MCF 10A (cell line): ENCODE measurements at places on chromosomes 13 and 19.

DNA sequence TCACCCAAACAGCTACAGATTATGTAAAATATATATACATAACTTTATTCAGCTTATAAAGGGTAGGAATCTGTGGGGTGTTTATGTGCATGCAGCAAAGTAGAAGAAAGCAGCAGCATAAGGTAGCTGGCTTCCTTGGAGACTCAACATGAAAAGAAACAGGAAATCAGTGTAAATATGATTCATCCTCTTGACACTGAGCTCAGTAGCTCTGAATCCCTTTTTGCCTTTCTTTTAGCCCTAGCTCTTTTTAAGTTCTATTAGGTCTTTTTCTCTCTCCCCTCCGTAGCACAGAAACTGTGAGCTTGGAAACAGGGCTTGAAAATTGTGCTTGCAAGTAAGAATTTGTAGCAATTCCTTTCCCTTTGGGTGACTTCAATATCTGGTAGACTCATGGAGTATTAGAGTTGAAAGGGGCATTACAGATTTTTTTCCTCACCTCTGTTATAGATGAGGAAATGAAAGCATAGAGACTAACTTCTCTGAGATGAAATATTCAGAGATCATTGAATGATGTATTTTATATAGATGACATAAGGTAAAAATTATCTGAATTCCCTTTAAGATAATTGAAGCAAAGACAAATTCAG, 314.4 kb downstream of the PCDH9 start:
- DNase-seq: peak; percentile 17

DNA sequence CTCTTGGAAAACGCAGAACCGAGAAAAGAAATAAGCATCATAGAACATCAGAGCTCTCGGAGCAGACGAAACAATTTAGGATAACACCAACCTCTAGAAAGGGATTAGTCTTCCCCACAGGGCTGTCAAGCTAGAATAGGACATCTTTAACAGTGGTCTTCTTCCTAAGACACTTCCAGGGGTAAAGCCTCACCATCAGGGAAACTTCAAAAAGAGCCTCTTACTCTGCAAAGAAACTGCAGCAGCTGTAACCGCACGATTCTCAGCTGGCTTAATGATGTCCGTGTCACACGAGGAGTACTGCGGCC, 642 bp downstream of the ZNF571 start:
- DNase-seq: no peak

DNA sequence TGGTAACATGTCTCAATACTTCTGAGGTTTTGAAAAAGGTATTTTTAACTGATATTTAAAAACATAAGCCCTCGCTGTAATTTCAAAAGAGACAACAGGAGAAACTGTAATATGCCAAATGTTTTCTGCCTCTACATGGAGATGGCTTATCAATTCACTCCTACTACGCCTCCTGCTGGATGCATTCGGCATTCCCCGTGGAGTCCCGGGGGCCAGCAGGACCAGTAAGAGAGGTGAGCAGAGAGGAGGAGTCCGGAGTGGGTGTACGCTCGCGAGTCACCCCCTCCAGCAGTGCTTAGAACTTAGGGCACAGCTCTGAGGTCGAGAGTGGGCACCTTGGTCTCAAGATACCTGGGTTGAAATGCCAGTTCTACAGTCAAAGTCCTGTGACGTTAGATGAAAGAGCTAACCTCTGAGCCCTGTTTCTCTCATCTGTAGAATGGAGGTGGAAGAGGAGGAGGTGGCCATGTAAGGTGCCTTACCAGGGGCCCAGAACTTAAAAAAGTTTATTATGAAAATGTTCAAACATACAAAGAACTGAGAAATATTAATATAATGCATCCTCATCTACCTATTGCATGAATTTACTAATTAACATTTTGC, 110.2 kb downstream of the STK24 start:
- DNase-seq: peak; percentile 50

DNA sequence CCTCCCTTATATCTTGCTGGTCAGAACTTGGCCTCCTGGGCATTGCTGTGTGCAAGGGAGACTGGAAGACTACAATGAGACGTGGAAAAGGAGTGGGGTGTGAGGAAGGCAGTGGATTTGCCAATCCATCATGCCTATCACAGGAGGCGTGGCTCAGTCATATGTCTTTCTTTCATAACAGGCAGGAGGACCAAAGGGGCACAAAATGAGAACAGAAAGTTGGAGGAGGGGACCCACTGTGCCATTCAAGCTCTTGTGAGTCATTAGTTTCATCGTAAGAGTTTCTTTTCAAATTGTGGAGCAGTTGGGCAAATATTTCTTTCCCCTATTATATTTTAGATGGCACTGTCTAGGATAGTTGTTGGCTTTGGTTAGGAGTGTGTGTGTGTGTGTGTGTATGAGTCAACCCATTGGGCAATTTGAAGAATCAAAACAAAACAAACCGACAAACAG, 471.5 kb downstream of the TSHZ3 start:
- no peak for DNase-seq

DNA sequence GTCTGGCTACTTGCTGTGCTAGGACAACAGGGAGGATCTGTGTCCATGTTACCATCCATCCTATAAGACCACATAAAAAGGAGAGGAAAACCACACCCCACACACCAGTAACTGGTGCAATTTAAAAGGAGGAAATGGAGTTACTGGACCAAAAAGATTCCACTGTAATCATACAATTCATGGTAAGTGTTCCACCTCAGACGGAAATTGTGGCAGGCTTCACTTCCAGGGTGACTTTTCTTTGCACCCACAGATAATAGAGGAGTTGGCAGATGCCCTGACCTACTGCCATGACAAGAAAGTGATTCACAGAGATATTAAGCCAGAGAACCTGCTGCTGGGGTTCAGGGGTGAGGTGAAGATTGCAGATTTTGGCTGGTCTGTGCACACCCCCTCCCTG, 2.4 kb downstream of the AURKC start:
- no peak for DNase-seq

DNA sequence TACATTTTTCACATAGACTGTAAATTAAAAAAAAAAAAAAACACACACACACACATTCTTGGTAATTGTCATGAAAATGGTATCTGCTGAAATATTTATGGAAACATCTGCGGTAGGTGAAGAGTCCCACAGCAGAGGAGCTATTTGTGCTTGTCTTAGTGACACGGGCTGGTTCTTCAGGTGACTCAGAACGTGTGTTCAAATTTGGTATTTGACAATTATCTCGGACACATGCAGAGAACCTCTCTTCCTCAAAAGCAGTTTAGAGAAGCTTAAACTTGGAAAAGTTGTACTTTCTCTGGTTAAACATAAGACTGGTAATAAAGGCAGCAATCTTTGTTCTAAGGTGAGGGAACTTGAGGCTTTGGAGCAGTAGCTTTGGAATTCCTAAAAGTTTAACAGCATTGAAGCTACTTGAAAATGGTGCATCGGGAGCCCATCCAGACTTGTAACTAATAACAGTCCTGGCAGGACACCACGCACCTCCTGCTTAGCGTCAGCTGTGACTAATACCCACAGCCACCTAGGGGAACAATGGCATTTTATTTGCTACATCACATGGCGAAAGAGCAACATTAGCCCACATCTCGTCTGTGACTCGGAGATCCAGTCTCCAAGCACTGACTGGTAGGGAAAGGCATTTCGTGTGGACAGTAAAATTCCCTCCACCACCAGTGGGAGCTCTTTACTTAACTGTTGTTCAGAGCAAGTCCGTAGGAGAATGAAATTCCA, 1505.1 kb upstream of the SLC10A2 start:
- peak; percentile 80 for DNase-seq

DNA sequence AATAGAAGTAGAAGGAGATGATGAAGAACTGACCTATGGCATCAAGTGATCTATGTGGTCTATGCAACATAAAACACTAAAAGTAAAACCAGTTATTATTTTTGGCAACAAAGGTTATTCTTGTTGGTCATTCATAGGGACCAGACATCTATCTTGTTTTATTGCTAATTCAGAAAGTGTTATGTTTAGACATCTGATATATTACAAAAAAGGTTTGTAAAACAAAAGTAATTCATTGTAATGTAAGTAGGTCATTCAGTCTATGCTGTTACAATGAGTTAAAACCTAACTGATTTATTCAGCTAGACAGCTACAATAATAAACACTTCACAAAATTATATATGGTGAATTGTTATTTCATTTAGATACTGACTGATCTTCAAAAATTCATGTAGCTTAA, 461.9 kb downstream of the PCDH17 start:
- DNase-seq: no peak

DNA sequence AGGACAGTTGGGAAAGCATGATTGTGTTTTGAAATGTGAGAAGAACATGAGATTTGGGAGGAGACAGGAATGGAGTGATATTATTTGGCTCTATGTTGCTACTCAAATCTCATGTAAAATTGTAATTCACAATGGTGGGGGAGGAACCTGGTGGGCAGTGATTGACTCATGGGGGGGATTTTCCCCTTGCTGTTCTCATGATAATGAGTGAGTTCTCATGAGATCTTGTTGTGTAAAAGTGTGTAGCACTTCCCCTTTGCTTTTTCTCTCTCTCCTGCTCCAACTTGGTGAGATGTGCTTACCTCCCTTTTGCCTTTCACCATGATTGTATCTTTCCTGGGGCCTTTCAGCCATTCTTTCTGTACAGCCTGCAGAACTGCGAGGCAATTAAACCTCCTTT, 1261.0 kb upstream of the ATXN8OS start:
- no peak for DNase-seq

DNA sequence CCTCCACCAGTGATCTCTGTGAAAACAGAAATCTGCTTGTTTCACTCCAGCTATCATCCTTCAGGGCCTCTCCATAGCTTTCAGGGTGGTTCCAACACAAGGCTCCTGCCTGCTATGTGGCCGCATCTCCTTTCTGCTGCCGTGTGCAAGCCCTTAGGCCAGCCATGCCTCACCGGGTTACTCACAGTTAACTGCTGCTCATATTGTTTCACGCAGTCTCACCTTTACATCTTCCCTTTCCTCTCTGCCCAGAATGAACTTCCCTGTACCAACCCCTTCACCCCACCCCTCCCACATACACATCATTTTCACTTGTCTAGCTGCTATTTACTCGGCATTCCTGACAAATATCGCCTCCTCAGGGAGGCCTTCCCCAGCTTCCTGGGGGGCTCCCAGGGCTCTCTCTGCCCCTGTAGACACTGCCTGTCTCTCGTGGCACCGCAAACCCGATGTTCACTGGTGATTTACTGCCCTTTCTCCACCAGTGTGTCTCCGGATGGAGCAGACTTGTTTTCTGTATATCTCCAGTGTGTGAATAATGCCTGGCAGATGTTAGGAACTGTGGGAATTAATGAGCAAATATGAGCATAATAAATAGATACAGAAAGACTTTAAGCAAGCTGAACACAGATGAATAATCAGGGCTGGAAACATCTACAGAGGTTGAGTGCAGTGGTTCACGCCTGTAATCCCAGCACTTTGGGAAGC, 39.3 kb upstream of the GPR183 start:
- no peak for DNase-seq

GRCh38 chr13:97283888-97284287, 61.8 kb downstream of the MBNL2 start:
- no peak for DNase-seq

DNA sequence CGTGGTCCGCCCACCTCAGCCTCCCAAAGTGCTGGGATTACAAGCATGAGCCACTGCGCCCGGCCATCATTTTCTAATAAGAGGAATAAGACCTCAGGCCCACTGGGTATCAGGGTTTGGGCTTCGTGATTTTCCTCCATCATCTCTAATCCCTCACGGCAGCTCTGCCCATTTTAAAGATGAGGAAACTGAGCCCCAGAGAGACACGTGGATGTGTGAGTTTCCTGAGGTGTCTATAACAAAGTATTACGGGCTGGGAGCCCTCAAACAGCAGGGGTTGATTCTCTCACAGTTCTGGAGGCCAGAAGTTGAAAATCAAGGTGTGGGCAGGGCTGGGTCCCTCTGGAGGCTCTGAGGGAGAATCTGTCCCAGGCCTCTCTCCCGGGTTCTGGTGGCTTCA, 33.7 kb downstream of the MYO9B start:
- no peak for DNase-seq

DNA sequence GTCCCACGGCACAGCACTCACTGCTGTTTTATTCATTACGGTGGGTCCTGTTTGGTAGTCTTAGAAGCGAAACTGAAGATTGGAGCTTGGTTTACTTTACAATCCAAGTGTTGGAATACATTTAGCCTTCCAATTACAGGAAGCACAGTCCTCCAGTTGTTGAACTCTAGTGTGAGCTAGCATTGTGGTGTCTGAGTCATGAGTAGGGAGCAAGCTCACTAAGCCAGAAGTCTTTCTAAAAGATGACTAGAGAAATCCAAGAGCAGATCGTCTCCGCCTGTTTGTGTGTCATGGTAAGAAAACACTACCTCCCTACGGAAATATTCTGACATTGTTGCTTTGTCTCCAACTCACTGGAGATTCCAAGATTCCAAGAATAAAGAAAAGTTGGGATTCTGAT, 10.1 kb upstream of the SHISA2 start:
- DNase-seq: peak; percentile 60

GRCh38 chr13:77494226-77494625, 41.3 kb upstream of the SCEL start:
- no peak for DNase-seq

GRCh38 chr13:23758798-23759527, 130.2 kb downstream of the MIPEP start:
- no peak for DNase-seq
